ENCODE measurements at places on chromosomes 1 and 21.

DNA sequence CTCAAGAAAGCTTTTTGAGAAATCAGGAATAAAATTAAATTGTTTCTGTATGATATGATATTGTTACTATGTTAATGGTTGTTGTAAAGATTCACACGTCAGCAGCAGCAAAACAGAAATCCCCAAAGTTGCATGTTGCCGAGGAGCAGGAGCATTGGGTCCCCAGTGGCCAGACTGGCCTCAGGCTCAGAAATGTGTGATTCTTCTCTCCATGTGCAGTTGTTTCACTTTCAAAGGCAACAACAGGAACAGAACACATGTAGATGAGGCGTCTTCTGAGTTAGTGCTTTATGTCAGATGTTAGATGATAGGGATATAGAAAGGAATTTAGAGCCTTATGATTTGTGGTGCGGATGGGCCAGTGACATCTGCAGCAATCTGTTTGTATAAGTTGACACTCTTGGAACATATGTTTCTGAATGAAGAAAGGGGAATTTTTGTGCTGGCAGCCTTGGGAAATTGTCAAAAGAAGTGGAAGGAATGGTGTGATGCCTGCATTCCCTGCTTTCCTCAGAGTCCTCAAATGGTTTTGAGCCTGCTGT lies 2.1 kb upstream of the TTLL7 start:
- DNase-seq, result no peak

GRCh38 chr1:245332513-245332912 lies 177.7 kb downstream of the KIF26B start:
- DNase-seq, result no peak

DNA sequence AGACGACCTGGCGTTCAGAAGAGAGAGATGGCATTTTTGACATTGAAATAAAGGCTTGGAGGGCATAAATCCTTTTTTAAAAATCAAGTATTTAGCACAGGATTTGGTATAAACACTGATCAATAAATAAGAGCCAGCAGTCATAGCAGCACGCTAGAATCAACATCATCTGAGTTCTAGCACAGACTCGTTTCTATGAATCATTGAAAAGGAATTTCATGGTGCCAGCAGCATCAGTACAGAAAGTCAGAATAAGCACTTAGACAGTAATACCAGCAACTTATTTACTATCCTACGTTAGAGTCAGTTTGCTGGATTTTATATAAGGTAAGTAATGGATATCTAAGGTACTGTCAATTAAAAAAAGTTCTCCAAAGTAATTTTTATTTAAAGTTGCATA lies 119.3 kb downstream of the HLCS start:
- no peak for DNase-seq

- DNase-seq, result no peak
Observed at GRCh38 chr21:37463083-37463801, 96.7 kb downstream of the DYRK1A start.

DNA sequence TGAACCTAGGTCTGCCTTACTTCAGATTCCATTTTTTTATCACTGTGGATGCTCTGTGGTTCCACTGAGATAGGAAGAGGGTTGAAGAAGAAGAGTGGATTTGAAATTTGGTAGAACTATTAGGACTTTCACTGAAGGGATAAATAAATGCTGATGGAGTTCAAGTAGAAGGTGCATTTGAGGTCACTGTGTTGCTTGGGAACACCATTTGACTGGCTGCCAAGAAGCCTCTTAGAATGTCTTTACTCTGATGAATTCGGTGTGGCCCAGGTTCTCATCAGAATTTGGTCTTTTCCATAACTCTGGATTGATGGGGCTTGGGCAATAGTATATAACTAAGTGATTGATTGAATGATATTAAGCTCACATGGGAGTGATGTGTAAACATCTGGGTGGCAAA lies 11.9 kb downstream of the XPR1 start:
- DNase-seq, result no peak

DNA sequence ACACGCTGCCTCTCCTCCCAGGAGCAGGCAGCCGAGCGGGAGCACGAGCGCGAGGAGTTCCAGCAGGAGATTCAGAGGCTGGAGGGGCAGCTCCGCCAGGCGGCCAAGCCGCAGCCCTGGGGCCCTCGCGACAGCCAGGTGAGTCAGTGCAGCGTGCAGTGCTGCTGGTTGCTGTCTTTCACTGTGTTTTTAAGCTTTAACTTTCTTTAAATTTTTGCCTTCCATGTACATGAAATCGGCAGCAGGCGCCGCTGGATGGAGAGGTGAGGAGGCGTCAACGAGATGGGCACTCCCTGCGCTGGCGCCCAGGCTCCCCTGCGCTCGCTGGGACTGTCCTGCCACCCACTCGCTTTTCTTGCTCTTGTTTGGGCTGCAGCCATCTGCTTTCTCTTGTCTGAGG lies 60.7 kb upstream of the DIP2A start:
- DNase-seq, result no peak

GRCh38 chr1:183339556-183340167 lies 78.5 kb downstream of the NMNAT2 start:
- no peak for DNase-seq

GRCh38 chr1:7383671-7384520 lies 387.2 kb upstream of the VAMP3 start:
- DNase-seq, result no peak
